ENCODE measurements at places on chromosomes 11 and 22.

- DNase-seq: no peak
Observed at GRCh38 chr11:115257270-115257669, 246.9 kb downstream of the CADM1 start.

DNA sequence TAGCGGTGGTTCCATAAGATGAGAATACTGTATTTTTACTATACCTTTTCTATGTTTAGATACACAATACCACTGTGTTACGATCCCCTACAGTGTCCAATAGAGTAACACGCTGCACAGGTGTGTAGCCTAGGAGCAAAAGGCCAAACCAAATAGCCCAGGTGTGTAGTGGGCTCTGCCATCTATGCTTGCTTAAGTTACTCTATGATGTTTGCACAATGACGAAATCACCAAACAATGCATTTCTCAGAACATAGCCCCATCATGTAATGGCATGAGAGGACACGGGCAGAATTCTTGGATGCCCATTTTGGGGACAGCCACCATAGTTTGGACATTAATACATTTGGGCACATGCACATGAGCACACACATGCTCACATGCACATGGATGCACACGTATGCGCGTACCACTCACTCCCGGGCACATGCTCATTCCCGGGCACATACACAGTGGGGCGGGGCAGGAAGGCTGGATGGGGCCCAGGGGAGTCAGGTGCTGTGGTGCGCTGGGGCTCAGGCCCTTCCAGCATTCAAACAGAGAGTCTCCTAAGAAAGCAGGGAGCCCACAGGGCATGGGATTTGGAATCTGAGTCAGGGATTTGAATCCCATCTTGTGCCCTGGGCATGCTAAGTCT lies 51.1 kb downstream of the RTN4R start:
- DNase-seq: no peak

GRCh38 chr11:114977651-114978050 lies 299.3 kb downstream of the NXPE2 start:
- DNase-seq: no peak

DNA sequence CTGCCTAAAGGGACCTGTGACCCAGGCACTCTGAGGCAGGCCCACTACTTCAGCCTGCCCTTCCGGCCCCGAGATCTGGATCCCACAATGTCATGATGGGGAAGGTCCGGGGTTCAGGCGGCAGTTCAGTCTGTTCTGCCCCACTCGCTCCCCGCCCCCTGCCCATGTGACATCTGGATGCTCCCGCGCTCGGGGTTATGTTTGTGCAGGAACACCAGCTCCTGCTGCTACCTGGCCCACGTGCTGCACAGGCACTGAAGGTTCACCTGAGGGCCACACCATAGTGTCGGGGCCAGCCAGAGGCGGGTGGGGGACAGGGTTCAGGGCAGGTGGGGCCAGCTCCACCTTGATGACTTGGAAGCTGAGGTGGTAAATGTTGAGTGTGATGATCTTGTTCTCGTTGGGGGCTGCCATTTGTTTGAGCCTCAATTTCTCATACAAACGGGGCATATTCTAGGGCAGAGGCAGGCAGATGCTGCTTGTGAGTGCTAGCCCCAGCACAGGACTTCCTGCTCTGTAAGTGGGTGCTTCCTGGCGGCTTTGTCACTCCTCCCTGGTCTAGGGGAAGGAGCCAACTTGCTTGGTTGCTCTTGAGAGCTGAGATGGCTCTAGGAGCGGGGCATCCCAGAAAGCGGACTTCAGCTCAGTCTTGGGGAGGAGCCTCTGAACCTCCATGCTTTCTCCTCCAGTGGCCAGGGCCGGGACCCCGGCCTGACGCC lies 4.4 kb upstream of the SIPA1 start:
- DNase-seq: no peak

DNA sequence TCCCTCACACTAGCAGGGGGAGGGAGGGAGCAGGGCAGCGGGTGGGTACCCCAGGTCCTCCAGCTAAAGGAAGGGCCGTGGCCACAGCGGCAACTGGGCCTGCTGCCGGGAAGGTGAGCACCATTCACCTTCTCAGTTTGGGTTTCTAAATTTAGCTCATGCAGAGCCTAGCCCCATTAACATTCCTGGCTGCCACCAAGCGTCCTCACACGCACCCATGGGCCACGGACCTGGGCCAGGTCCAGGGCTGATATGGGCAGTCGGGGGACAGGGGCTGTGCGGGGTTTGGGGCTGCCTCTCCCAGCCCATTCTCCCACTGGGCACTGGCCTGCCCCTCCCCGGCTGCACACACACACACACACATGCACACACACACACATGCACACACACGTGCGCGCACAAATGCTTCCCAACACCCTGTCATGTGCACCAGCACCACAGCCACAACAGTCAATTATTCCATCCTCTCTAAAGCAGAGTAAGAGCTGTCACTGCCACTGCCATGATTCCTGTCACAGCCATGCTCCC lies 28.7 kb downstream of the SYT7 start:
- DNase-seq: no peak

GRCh38 chr22:49087198-49087597 lies 740.5 kb downstream of the BRD1 start:
- DNase-seq: no peak

Measured in T-helper 17 cell (primary cell).